ENCODE measurements at places on chromosomes 3 and 15.

DNA sequence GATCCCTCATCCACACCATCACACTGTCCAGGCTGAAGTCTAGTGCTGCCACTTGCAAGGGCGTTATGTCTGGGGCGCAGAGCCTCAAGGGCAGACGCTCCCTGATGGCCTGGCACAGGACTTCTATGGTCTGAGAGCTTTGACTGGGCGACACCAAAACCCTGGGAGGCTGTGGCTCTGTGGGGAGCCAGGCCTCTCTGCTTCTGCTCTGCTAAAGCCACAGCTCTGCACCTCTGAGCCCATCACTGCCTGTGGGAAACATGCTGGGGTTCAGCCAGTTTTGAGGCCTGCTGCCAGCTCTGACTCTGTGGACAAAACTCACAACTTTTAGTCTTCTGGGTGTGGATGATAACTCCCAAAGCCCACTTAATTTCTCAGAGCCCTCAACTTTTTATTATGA, 6.3 kb upstream of the LCTL start:
- no peak for DNase-seq

DNA sequence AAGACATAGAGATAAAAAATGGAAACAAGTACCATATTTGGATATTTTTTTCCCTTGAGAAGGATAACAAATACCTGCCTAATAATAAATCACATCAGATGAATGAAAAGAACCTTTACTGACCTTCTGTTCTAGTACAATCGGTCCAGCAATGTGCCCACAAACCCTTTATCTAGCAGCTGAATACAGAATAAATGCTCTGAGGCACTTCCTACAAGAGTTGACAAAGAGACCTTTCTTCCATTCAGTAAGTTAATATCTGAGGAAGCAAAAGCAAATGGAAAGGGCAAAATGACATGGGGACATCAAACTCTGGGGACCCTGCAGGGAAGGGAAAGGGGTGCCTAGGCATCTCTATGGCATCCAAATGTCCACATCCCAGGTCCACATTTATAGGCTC, 115.8 kb downstream of the NEK10 start:
- DNase-seq: peak; percentile 16

- no peak for DNase-seq
Measured at GRCh38 chr3:13208706-13209633, 135.7 kb upstream of the IQSEC1 start.

DNA sequence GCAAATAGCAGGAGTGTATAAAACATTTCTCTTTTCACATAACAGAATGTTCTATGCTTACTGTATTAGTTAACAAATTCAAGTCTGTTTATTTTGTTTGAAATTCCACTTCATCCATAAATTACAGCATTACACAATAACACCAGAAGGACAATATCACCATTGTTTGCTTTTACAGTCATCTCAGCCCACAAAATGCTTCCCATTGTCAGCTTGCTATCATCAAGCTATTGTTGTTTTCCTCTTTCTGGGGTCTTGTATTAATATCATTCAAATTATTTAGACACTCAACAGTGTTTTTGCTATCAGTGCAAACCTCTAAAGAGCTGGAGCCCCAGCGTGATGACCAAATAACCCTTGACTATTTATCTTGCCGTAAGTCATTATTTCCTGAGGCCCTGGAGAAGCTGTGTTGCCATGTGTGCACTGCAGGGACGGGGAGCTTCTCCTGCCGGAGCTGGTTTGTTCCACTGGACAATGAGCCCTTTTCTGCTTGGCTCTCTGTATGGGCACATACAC, 1.1 kb downstream of the SAMMSON start:
- DNase-seq: no peak

- peak; percentile 76 for DNase-seq
Measured at GRCh38 chr15:56817321-56818080, 84.2 kb upstream of the ZNF280D start.

- no peak for DNase-seq
Measured at GRCh38 chr15:57752436-57752835, 45.9 kb downstream of the POLR2M start.

- no peak for DNase-seq
Measured at GRCh38 chr3:69205385-69205784, 83.0 kb upstream of the LMOD3 start.

DNA sequence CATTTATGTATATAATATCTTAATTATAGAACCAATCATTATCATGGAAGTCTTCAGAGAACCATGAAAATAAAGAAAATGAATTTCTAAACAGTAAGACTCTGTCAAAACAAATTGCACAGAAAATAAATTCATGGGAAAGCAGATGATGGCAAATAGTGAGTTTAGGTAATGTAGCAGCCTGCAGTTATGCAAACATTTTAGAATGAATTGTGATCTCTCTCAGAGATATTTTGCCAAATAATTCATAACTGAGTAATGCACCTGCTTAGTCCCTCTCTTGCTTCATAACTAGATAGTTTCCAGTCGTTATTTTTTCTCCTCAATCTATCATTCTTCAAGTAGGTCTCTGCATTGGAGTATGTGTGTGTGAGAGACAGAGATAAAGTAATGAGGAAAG, 492.7 kb upstream of the THBS1 start:
- no peak for DNase-seq

- no peak for DNase-seq
Measured at GRCh38 chr15:80473286-80474223, 69.4 kb downstream of the ARNT2 start.

DNA sequence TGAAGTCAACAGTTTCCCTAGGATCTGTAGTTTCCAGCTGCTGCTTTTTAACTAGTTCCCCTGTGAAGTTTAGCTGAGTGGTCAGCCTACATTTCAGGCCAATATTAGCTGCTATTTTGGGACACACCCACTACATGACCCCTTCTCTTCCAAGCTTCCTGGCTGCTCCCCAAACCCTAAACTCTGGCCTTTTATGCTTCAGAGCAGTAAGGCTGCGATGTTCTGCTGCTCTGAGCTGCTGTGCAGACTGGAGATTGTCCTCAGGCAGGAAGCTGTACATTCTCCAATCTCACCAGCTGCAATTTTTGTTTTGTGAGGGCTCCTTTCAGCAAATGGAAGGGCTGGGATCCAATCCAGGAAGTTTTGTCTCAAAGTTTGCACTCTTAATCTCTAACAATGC, 48.0 kb upstream of the WDR72 start:
- DNase-seq: no peak

DNA sequence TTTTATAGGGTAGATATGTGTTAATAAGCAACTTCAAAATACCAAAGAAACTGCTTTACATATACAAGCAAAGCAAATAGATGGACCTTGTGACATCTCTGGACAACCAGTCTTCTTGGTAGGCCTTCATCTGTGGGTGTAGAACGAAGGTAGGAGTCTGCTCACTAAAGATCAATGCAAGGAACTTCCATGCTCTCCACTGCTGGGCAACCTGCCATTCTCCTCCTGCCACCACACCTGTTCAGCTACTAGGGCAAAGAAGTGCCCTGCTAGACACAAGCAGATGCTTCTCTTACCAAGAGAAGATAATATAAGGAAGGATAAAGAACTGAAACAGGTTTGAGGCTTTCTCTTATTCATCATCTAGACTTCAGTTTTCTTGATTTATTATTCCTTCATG, 12.6 kb downstream of the PPARG start:
- DNase-seq: no peak

- DNase-seq: peak; percentile 35
Measured at GRCh38 chr3:147393943-147394883, 12.1 kb downstream of the ZIC4 start.

- no peak for DNase-seq
Measured at GRCh38 chr3:12347301-12347700, 58.4 kb downstream of the PPARG start.

DNA sequence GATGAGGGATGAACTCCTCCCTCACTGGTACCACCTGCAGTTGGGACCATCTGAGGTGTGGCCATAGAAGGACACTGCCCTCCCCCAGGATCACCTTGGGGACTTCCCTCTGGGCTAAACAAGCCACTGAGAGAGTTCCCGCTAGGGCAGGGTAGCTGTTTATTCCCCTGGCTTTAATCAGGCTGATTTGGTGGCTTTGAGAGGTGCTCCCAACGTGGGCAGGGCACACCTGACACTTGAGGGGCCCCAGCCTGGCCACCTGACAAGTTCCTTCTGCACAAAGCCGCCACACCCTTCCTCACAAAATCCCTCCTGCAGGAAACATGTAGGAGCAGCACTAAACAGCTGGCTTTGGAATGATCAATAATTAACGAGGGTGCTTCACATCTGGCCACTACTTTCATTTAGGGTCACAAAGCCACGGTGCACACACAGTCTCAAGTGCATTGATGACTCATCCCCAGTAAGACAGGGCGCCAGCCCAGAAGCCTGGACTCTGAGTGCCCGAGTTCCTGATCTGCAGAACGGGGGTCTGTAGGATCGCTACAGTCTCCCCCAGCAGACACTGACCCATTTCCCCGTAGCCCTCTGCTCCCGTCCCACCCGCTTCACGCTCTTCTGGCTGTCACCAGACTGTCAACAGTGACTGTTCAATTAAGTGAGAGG, 75.1 kb downstream of the ATP10A start:
- DNase-seq: peak; percentile 57

DNA sequence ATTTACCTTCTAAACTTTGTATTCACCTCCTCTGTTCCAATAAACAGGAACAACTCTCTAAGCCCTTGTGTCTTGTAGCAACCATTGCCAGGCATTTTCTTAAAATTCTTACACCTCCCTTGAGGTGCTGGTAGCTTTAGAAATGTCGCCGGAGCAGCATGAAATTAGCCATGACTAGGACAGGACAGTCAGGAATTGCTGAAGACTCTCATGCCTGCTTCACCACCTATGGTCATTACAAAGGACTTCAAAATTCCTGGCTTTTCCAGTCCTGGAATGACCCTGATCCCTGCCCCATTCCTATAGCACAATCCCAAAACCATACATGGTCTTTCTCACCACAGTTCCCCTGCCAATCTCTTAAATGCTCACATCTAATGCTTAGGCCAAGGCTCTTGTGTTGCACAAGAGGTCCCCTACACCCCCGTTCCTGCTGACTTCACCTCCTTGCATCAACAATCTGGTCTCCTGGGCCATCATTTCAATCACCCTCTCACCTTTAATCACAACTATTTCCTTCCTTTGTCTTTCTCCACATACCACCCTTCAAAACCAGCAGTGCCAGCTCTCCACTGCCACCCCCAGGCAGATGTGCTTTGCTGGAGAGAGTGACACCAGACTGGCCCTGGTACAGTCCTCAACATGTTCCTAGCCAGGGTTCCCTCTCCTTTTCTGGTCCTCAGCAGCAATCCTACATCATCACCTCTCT, 113.2 kb upstream of the TJP1 start:
- DNase-seq: no peak

GRCh38 chr3:110362751-110363150, 708.9 kb upstream of the NECTIN3 start:
- DNase-seq: no peak

DNA sequence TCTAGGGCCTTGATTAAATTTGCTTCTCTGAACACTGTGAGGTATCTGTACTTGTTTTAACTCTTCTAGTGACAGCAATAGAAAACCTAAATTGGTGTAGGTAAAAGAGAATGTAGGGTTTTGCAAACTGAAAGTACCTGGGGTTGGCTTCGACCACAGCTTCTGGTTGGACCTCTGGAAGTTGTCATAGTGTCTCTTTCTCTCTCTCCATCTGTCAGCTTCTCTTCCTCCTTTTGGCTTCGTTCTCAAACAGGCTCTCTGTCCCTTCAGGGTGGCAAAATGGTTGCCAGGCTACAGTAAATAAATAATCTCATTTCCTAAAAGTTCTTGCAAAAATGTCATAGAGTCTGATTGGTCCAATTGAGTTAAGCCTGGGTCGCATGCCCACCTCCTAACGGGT, 149.3 kb upstream of the CTDSPL start:
- no peak for DNase-seq

- peak; percentile 18 for DNase-seq
Measured at GRCh38 chr3:5891711-5892110, 704.2 kb downstream of the EDEM1 start.

- DNase-seq: no peak
Measured at GRCh38 chr3:136653628-136654027, 98.5 kb downstream of the STAG1 start.

DNA sequence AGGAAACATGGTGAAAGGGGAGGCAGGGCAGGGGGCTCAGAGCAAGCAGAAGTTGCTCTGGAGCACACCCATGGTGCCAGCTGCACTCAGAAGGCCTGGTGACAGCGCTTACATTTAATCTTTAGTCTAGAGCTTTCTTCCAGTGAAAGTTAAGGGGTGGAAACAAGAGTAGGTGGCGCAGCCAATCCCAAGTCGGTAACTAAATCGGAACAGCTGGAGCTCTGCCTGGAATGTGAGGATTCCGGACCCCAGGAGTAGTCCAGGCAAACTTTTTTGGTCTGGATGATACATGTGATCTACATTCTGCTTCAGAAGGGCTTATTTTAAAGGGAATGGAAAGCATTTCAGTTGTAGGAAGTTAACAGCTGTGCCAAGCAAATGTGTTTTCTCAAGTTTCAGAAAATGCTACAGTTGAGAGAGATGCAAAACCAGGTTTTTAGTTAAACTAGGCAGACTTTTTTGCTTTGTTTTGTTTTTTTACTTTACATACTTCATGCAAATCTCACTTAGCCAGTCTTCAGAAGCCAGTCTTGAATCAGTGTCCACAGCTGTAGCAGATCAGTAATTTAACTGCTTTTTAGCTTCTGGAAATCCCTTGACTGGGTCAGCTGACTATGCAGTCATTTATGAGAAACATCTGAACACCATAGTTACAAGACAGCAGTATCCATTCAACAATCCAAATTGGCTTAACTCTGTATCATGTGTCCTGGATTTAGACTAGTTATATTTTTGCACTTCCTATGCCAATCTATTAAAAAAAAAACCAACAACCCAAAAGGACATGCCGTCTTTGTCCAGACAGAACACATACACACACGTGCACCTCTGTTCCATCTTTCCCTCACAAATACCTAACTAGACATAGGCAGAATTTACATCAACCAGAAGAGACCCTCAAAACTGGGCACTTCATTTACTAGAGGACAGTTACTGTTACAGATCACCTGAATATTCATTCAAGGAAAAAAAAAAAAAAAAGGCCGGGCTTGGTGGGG, 33.2 kb downstream of the ZNF106 start:
- DNase-seq: peak; percentile 96

DNA sequence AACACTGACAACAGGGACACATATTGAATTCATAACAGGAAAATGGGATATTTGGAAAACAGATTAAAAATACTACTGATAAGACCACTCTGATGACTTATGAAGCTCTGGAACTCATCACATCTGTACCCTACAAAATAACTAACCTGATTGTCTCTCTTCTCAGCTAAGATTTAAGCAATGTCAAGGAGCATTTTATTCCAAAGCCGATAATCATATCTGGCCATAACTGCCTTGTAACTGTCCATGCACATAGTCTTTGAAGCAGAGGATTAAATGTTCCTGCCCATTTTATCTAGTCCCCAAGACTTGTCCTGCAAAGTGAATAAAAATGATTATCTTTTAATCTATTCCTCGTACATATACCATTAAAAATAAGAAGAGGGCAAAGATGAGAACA, 234.1 kb downstream of the STAG1 start:
- DNase-seq: no peak

GRCh38 chr3:133366921-133367320, 32.9 kb upstream of the BFSP2 start:
- DNase-seq: no peak

- no peak for DNase-seq
Measured at GRCh38 chr15:39365873-39366272, 215.0 kb upstream of the THBS1 start.

GRCh38 chr3:96657710-96658109, 156.7 kb upstream of the EPHA6 start:
- DNase-seq: no peak

GRCh38 chr15:31585240-31585639, 258.6 kb downstream of the KLF13 start:
- no peak for DNase-seq

GRCh38 chr3:154112146-154112852, 8.9 kb upstream of the ARHGEF26 start:
- DNase-seq: peak; percentile 56

- peak; percentile 86 for DNase-seq
Measured at GRCh38 chr3:30770387-30770786, 124.1 kb downstream of the GADL1 start.
